ENCODE measurements at places on chromosomes 6 and 20. TPM values are rescaled to one million over a fixed set of nuclear protein-coding genes. Genes with fewer than 3 reads are reported as not detected.

Gene ADAM33
- total RNA-seq = 19.5 TPM

Gene HRH3
- total RNA-seq = not detected

Gene PKIB
- 45.0 TPM for total RNA-seq

Gene TP53INP2
- total RNA-seq = 7.9 TPM

Gene ETV7
- 0.29 TPM for total RNA-seq

Gene ARG1
- not detected for total RNA-seq

Gene AKAP7
- total RNA-seq = 4.4 TPM

Gene WFDC5
- total RNA-seq = not detected

Gene KCNQ5
- total RNA-seq = 6.0 TPM

Gene HNF4A
- total RNA-seq = not detected

Gene KCNK5
- not detected for total RNA-seq

Gene DLL1
- 0.86 TPM for total RNA-seq

Gene EPHA7
- 1.9 TPM for total RNA-seq

Gene ZNF311
- total RNA-seq = 0.43 TPM

Gene CAP2
- 35.4 TPM for total RNA-seq

Gene SPATS1
- not detected for total RNA-seq

Gene TBC1D20
- 52.0 TPM for total RNA-seq

Gene OPRM1
- total RNA-seq = not detected

Gene DNMT3B
- total RNA-seq = 2.2 TPM

Gene DNAAF9
- total RNA-seq = 15.3 TPM

Gene TRIM40
- not detected for total RNA-seq

Gene MACROD2
- total RNA-seq = 0.88 TPM

Gene SLC17A1
- total RNA-seq = not detected

Gene EXOC2
- total RNA-seq = 44.7 TPM

Gene PACSIN1
- total RNA-seq = not detected

Gene ISM1
- not detected for total RNA-seq

Gene OOEP
- total RNA-seq = 0.88 TPM

Gene EYA2
- 0.57 TPM for total RNA-seq

Gene SMLR1
- not detected for total RNA-seq

Gene RXRB
- 23.5 TPM for total RNA-seq

Gene GHRH
- total RNA-seq = not detected

Gene CAPN11
- total RNA-seq = 0.43 TPM

Gene MRPL2
- total RNA-seq = 26.3 TPM

Gene WFDC12
- total RNA-seq = not detected

Gene RAET1G
- total RNA-seq = 1.3 TPM

Gene SLC26A8
- not detected for total RNA-seq

Gene C6orf15
- total RNA-seq = not detected

Gene PTCRA
- not detected for total RNA-seq

Gene MYCT1
- total RNA-seq = under 0.01 TPM

Gene TMEM170B
- total RNA-seq = 1.1 TPM

Gene ARMC12
- total RNA-seq = not detected

Gene ACTL10
- total RNA-seq = 1.6 TPM

Gene TCF21
- 10.3 TPM for total RNA-seq

Gene DEFB110
- total RNA-seq = not detected

Gene SNX3
- total RNA-seq = 135 TPM

Gene FABP7
- total RNA-seq = not detected

Gene GSTA2
- not detected for total RNA-seq

Gene PAX1
- not detected for total RNA-seq

Gene ZNF391
- total RNA-seq = 0.14 TPM

Gene RAMACL
- total RNA-seq = 0.72 TPM

Gene SIRPD
- not detected for total RNA-seq

Gene LTA
- not detected for total RNA-seq

Gene OPRL1
- 0.88 TPM for total RNA-seq

Measured in placental pericyte (primary cell).